Stimulated activated CD8-positive, alpha-beta memory T cell treated with anti-CD3 and anti-CD28 coated beads, Interleukin-7, amount 100 ng/mL, for 4 hours (primary cell): ENCODE measurements at places on chromosomes 11 and 22.

GRCh38 chr11:117314840-117315239 lies 1.2 kb downstream of the BACE1 start:
- no peak for DNase-seq

- no peak for DNase-seq
Measured at GRCh38 chr22:40972587-40972986, 21.4 kb downstream of the RBX1 start.

DNA sequence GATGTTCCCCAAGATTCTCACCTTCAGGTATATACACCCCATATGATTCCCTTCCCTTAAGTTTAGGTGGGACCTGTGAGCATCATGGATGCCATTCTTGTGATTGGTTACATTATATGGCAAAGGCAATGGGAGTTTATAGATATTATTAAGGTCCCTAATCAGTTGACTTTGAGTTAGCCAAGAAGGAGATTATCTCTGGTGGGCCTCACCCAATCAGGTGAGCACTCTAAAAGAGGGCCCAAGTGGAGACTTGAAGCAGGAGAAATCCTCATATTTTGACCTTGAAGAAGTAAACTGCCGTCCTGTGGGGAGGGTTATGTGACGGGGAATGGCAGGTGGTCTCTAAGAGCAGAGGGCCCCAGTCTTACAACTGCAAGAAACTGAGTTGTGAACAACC lies 94.2 kb downstream of the HSD17B12 start:
- DNase-seq = no peak

DNA sequence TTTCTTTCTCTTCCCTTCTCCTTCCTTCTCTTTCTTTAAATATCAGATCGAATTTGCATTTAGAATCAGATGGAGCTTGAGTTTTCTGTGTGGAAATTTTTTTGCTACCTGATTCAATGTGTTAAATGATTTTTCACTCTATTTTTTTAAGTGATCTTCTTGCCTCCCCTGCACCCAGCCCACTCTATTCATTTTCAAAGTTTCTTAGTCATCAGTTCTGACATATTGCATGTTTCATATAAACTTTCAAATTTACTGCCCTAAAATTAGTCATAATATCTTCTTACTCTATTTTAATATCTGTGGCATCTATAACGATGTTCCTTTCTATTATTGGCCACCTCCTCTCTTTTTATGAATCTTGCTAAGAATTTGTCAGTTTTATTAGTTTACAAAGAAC lies 69.1 kb downstream of the MTNR1B start:
- DNase-seq = no peak

DNA sequence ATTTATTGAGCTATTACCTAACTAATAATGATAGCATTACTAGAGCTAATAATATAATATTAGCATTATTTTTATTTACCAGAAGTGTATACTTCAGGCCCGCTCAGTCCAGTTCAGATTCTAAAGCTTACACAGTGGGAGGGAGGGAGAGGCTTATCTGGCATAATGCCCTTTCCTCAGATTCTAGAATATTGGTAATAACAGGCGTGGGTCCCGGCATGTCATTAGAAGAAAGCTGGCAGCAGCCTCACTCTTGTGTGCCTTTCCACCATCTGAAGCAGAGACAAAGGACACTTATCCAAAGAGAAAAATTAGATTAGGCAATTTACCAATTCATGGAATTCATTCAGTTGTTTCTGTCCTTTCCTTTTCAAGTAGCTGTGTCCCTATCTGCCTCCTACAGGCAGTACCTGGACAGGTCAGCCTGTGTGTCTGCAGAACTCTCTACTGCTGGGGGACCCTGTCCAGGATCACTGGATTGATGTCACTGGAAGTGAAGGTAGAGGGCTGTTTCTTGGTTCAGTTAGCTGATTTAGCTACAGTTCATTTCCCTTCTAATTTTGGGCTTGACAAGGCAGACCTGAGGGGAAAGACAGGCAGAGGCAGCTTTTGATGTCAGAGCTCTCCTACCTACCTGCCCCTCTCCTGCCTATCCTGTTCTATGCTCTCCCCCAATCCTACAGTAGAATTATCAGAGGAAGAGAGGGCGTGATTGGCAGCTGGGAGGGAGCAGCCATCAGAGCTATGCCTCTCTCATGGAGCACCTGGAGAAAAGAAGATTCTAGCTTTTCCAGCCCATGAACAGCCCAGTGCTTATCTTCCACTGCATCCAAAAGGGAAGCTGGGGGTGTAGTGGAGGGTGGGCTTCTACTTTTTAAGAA lies 20.3 kb upstream of the CCDC90B start:
- DNase-seq = no peak

- no peak for DNase-seq
Measured at GRCh38 chr11:74100735-74101134, 70.1 kb downstream of the C2CD3 start.

DNA sequence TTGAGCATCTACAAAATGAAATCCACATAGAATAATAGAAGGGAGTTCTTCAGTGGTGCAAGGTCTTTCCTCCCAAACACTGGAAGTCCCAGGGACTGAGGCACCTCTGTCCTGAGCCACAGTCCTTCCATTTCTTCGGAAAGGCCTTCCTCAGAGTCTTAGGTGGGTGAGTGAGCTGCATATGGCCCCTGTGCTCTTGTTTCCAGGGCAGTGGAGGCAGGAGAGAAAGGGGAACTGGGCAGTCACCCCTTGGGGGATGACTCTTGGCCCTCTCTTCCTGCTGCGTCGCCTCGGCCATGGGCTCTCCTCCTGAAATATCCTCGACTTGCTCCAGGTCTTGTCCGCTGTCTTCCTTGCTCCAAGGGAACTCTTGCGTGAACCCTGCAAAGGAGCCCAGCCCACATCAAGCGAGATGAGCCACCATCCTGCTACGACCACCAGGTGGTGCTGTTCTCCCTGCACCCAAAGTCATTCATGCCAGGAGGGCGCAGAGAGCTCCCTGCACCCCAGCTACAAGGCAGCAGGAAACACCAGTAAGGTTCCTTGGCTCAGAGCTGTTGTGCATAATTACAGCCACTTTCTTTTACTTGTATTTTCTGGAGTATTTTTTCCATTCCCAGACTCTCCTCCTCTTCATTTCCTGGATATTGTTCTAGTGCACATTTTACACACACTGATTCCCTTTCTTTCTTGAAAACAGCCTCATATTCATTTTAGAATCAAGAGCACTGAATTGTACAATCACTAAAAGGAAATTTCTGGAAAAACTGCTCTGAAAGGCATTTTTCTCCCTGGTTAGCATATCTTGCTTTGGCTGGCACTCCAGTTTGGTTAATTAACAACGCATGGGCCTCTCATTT lies 397.8 kb downstream of the OPCML start:
- no peak for DNase-seq

DNA sequence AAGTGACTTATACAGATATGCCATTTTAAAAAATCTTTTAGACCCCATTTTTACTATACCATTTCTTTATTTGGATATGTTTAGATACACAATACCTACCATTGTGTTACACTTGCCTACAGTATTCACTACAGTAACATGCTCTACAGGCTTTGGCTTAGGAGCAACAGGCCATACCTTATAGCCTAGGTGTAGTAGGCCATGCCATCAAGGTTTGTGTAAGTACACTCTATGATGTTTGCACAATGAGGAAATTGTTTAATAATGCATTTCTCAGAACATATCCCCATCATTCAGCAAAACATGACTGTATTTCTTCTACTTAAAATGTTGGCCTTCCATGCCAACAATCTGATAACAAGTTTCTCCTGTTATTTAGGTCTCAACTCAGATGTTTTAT lies 1559.5 kb upstream of the TENM4 start:
- no peak for DNase-seq

DNA sequence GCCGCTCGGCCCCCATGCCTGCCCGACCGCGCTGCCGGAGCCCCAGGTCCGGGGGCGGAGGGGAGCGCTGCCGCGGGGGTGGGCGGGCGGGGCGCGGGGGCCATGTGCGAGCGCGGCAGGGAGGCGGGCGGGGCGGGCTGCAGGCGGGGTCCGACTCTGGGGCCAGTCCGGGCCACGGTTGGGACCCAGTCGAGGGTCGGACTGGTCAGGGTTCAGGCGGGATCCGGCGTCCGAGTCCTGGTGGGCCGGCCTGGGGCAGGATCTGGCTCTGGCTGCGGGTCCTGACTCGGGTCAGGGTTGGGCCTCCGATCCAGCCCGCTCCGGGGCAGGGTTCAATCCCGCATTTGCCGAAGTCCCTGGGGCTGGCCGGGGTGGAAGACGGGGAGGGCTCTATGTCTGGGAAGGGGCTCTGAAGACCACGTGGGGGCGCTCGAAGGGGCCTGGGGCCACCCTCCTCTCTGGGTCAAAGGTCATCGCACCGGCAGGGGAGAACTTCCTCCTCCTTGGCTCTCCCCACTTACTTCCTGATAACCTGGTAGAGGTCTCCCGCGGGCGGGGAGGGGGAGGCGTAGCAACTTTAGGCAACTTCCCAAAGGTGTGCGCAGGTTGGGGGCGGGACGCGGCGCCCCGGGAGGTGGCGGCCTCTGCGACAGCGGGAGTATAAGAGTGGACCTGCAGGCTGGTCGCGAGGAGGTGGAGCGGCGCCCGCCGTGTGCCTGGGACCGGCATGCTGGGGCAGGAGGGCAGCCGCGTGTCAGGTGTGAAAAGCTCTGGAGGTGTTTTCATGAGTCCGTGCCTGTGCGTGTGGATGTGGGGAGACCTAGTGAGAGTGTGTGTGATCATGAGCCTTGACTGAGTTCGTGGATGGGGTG lies 603 bp downstream of the ESRRA start:
- peak; percentile 60 for DNase-seq

DNA sequence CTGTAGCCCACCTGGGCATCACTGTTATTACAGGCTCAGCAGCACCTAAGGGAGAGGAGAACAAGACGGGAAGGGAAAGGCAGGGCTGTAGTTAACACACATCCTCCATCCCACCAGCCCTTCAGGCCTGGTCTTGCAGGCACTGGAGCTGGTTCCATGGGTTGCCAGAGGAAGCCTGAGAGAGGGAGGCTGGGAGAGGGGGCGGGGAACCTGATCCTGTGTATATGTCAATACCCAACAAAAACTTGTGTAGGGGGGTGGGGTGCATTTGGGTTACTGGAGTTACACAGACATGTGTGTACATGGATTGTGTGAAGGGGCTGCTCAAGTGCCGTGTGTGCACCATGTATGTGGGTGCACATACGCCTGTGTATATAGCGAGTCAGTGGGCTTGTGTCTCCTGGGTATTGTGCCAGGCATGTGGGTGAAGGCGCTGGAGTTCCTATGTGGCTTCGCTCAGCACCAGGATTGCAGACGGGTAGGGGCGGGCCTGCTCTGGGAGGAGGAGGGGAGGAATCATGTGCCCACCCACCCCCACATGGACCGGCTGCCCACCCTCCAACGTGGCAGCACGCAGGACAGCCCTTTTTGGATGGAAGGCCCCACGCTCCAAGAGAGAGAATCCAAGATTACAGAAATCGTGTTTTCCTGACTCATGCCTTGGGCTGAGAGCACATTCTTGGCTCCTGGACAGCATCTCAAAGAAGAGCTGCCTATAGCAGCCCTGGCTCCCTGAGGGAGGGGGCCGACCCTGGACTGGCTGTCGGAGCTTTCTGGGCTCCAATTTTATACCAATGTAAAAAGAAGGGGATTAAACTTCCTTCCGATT lies 4.2 kb upstream of the SERPINH1 start:
- no peak for DNase-seq

DNA sequence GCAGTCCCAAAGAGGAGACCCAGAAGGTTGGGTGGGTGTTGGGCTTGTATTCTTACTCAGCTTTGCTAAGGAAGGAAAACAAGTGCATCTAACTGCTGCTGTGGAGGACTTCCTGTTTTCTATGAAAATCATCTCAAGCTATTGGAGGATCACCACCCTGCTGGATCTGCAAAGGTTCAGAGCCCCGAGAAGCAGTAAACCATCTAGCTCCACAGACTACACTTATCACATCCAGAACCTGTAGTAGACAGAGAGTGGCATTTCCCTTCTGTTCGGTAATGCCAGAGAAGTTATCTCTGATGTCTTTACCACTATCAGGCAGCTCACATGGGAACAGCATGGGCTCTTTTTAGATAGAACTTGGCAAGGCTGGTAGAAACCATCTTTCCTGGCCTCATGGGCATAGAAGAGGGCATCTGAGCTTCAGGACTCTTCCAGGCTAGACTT lies 21.7 kb downstream of the KCNJ1 start:
- DNase-seq = no peak

- DNase-seq = no peak
Measured at GRCh38 chr22:46829117-46829891, 66.9 kb downstream of the TBC1D22A start.

DNA sequence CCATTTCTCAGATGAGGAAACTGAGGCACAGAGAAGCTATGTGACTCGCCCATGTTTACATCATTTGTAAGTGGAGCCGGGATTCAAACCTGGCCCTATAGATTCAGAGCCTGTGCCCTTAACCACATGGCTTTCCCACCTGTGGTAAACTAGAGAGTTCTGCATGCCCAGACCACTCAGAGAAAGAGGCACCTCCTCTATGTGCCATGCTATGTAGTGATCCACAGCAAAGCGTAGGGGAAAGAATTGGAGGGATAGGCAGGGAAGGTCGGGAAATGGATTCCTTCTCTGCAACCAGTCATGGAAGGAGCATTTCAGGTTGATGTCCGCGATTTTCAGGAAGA lies 15.4 kb upstream of the POU2AF2 start:
- DNase-seq = no peak

GRCh38 chr11:44711787-44712608 lies 14.8 kb upstream of the TSPAN18 start:
- no peak for DNase-seq

DNA sequence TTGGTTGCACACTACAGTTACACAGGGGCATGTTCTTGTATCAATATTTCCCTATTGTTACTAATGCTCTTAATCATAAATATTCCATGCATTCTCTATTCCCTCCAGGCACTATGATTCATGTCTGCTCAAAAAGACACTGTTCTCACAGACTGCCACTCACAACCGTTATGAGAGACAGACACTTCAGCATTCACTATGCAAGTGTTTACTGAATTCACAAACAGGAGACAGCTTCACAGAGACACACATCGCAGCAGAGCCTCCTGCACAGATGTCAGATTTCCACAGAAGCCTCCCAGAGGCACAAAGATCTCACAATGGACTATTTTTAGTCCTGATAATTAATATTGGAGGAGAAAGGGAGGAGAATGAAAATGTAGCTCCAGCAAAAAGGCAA lies 930.4 kb downstream of the OPCML start:
- no peak for DNase-seq

DNA sequence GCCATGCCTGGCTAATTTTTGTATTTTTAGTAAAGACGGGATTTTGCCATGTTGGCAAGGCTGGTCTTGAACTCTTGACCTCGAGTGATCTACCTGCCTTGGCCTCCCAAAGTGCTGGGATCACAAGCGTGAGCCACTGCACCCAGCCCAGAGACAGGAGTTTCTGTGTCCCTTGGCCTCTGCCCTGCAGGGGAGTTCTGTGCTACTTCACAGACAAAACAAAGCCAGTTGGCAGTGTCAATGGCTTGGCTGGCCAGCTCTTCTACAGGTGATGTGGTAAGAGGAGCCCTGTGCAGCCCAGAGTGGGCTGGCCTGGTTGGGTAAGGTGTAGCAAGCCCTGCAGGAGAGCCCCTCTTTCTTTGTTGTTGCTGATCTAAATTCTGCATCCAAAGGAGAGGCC lies 60.5 kb upstream of the SHISAL1 start:
- DNase-seq = no peak

DNA sequence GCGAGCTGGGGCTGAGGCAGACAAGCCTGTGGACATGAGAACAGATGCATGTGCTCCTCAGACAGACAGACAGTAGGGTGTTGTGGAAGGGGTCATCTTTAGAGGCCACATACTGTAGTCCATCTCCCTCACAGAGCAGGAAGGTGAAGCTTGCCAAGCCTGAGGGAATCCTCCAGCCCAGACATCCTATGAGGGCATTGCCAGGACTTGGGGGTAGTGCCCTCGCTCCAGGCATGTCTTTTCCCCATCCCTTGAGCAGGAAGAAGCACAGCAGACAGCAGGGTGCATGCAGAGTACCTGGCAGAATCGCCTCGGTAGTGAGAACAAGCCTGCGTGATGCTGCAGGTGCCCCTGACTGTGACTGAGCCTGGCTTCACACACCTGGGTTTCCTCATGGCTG lies 66.5 kb upstream of the CLDN5 start:
- no peak for DNase-seq
